ENCODE measurements at places on chromosomes 13 and 19.

DNA sequence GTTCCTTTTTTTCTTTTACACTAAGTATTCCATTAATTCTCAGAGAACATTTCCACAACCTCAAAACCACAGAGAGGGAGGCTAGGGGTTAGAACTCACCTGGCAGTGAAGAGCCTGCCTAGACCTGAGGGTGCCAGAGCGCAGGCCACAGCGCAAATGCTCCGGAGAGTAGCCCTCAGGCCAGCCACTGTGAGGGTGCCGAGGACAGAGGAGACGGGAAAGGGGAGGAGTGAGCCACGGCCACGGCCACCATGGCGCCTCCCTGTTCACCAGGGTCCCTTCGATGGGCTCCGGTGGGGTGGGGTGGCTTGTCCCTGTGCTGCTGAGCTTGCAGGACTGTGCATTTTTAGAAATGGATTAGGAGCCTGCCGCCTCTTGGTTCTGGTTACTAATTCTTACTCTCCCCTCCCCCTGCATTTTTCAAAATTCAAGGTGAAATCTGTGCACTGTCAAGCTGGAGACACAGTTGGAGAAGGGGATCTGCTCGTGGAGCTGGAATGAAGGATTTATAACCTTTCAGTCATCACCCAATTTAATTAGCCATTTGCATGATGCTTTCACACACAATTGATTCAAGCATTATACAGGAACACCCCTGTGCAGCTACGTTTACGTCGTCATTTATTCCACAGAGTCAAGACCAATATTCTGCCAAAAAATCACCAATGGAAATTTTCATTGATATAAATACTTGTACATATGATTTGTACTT is 58.8 kb downstream of the GGACT start:
- DNase-seq, result no peak

- no peak for DNase-seq
Observed at GRCh38 chr19:44943801-44944249, 1.8 kb downstream of the APOC4 start.

DNA sequence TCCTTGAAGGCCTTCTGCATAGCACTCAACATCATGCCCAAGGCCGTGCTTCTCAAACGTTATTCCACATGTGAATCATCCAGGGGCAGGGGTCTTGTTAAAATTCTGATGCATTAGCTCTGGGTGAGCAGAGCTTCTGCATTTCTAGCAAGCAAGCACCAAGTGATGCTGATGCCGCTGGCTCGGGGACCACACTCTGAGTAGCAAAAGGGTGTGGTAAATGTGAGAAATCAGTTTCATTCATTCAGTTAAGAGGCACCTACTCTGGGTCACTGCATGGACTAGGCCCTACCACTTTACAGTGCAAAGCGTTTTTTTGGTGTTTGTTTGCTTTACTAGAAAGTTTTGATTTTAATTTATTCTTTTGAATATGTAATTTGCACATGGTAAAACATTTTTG is 7.2 kb downstream of the KRTDAP start:
- DNase-seq, result no peak

- DNase-seq, result no peak
Observed at GRCh38 chr19:5683177-5683886, 2.5 kb downstream of the HSD11B1L start.

DNA sequence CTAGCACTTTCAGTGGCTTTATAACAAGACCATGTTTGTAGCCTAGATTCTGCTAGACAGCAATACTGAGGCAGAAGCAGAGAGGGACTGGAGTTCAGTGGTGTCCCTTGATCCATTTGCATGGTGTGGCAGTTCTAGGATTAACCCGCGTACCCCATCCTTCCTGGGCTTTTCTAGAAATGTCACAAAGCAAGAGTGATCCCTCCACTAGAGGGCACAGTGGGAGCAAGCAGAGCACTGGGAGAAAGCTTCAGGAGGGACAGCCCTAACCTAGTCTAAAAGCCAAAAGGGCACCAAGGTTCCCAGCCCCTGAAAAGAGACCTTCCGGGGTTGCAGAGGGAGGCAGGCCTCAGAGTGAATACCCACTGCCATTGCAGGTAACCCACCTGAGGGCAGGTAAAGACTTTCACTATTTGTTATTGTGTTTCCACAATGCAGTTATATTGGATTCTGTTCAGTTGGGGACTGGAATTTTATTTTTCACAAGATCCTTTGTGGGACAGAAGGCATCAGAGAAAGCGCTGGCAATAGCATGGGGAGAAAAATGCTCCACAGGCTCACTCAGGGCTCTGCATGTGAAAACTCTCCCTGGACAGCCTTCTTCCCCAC is 170.6 kb downstream of the FLT1 start:
- DNase-seq, result peak; percentile 77

- peak; percentile 61 for DNase-seq
Observed at GRCh38 chr19:800360-801029, 3.2 kb downstream of the PTBP1 start.

DNA sequence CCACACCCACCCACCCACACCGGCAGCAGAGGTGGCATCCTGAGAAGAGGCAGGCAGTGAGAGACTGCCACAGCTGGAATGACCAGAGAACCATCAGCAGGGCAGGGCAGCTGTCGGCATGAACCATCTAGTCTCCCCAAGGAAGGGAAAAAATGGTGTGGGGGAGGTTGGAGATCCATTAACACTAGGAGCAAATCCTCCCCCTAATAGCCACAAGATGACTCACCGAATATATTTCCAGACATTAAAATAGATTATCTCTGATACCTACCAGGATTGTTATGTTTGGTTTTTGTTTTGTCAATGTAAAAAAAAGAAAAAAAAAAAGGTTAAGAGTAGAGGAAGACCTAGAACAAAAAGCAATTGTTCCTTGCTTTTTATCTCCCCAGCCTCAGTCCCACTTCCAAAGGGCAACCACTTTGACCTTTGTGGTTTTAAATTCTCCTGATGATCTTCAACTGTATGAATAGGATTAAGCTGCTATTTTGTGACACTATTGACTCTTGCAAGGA is 34.2 kb downstream of the THSD1 start:
- peak; percentile 71 for DNase-seq

- no peak for DNase-seq
Observed at GRCh38 chr13:80118506-80118905, 222.4 kb downstream of the SPRY2 start.

DNA sequence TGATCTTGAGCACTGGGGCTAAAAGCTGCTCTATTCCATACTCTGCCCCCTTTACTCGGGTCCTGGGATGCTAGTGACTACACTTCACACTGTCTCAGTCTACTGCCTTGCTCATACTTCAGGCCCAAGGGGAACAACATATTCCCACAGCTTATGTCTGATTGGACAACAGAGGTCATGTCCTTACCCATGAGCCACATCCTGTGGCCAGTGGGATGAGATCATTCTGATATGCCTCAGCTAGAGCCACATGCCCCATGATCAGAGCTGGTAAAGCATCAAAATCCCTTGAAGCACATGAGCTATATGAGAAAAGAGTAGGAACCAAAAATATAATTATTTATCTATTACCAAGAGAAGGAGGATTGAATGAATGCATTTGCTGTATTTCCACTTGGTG is 290.1 kb upstream of the TSHZ3 start:
- DNase-seq, result no peak

GRCh38 chr19:32864318-32865007 is 5.1 kb downstream of the SLC7A9 start:
- no peak for DNase-seq

DNA sequence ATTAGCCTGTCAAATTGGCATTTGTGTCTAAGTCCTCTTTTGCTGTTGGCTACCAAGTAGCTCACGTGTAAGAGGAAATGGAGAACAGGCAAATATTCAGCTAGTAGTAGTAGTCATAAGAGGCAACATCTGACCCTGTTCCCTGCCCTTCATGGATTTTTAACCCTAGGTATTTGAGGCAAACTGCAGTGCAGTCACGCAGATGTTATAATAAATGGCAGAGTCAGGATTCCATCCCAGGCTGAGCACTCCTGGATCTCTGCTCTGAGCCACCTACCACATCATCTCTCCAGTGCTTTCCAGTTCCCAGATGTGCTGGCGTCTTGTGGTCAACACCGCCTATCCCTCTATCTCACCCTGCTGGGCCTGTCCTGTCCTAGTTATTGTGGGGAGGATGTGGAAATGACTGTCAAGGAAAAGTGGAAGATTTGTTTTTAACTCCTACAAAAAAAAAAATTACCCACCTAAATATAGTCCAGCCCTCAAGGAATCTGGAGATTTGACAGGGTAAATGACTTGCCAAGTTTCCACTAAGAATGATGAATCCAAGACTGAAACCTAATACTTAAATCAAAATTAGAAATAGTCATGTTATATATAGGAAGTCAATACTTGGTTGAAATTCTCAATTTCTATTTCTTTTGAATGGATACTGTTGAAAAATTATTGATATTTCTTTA is 322.9 kb downstream of the GPC6 start:
- peak; percentile 9 for DNase-seq

GRCh38 chr19:49338691-49339300 is 3.6 kb downstream of the CD37 start:
- DNase-seq, result no peak

GRCh38 chr19:48085076-48085475 is 25.5 kb downstream of the PLA2G4C start:
- DNase-seq, result no peak

All from fibroblast of the aortic adventitia (primary cell).